Hematopoietic multipotent progenitor cell (in vitro differentiated cells): ENCODE measurements at places on chromosomes 5 and 9.
A peak's percentile ranks its signal among the peaks of the same experiment; 100 is the strongest.

DNA sequence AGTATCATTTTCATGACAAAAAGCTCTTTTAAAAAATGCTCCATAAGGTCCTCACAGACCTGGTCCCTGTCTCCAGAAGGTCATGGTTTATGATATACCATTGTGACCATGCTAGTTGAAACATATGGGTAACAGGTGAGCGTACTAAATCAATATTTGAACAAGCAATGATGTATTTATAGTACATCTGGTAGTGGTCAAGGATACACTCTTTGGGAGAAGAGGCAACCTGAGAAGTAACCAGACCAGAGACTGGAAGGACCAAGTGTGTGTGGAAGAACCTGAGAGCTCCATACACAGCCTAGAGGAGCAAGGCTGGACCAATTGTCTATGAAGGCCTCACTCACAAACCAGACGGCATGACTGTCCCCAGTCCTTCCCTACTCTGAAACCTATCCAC lies 55.1 kb downstream of the LHFPL2 start:
- DNase-seq = no peak

- DNase-seq = no peak
These were observed 123.4 kb upstream of the RETREG1 start for GRCh38 chr5:16740066-16740810.

DNA sequence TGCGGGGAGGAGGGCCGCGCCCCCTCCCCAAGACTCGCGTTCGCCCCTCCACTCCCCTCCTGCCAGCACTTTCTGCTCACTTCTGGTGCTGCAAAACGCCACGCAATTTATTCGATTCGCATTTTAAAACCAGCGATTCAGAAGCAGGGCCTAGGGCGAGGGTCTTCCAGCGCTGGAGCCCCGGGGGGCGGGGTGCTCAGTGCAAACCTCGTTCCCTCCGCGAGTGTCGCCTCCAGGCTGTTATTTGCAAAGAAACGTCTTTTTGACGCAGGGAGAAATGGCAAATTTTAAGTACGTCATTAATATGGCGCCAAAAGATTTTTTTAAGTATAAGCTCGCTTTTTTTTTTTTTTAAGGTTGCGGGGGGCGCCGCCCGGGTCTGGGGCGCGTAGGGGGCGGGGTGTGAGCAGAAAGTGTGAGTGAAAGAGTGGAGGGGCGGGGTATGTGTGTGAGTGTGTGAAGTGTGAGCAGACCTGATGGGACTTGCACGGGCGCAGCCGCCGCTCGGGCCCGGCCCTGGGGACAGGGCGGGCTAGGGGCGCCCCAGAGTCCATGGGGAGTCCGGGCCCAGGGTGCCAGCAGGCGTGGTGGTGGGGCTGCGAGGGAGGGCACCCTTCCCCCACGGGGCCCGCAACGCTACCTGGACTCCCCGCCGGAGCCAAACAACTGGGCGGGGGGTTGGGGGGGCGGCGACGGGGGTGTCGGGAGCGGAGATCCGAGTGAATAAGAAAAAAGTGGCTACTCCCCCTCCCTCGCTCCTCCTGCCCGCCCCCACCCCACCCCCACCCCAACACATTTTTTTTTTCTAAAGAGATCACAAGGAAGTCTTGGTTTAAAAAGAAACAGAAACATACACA lies at the start of gene JADE2:
Gene JADE2 (plus strand): TSS at position 845 of the 857 bp plus-strand sequence. CDS start 10,188 bp downstream, outside the sequence.
- DNase-seq = peak; percentile 93

GRCh38 chr9:96413302-96414221 lies 4.6 kb downstream of the ZNF367 start:
- DNase-seq = peak; percentile 54

- DNase-seq = no peak
These were observed 662.9 kb upstream of the ZNF608 start for GRCh38 chr5:125409234-125409860.

DNA sequence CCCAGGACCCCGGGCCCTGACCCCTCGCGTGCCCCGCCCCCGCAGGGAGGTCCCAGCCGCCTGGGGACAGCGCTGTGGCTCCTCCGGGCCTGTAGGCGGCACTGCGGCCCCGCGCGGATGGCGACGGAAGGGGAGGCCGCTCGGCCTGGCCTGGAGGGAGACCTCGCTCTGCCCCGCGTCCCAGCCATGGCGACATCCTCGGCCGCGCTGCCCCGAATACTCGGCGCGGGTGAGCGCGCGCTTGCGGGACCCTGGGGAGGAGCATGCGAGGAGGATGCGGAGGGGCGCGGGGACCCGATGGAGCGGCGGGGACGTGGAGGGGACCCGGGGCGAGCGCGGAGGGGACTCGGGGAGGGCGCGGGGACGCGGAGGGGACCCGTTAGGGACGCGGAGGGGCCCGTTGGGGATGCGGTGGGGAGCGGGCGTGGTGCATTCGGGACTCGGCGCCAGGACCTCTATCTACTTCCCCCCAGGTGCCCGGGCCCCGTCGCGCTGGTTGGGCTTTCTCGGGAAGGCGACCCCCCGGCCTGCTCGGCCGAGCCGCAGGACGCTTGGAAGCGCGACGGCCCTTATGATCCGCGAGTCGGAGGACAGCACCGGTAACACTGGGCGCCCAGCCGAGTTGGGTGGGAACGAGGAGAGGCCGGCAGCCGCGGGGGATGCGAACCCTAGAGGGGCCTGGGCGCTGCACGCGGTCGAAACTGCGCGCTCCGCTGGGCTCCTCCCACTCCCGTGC lies at the start of gene MRPS2:
Gene MRPS2 (plus strand): TSS at position 158 of the 736 bp plus-strand sequence. CDS start 29 bp downstream, at position 187.
- DNase-seq = peak; percentile 88

DNA sequence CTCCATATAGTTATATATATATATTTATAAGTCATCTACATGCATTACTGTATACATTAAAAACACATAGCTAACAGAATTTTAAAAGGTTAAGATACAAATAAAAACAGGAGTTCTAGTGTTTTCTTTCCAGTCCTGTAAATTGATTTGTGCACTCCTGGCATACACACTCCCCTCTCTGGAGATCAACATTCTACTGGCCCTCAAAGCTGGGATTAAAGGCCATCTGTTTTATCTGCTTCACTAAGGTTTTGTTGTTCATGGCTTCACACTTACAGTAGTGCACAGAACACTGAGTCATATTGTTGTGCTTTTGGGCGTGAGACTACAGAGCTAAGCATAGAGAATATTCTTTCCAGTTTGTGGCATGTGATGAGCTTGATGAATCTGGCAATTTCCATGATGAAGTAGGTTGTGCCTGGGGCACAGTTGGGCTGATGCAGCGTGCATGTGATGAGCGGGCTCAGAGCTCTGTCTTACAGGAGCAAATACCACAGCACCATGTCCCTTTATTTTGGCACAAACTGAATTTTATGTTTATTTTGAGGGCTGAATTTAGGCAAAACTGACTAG lies 98.2 kb downstream of the TAF11L14 start:
- no peak for DNase-seq

DNA sequence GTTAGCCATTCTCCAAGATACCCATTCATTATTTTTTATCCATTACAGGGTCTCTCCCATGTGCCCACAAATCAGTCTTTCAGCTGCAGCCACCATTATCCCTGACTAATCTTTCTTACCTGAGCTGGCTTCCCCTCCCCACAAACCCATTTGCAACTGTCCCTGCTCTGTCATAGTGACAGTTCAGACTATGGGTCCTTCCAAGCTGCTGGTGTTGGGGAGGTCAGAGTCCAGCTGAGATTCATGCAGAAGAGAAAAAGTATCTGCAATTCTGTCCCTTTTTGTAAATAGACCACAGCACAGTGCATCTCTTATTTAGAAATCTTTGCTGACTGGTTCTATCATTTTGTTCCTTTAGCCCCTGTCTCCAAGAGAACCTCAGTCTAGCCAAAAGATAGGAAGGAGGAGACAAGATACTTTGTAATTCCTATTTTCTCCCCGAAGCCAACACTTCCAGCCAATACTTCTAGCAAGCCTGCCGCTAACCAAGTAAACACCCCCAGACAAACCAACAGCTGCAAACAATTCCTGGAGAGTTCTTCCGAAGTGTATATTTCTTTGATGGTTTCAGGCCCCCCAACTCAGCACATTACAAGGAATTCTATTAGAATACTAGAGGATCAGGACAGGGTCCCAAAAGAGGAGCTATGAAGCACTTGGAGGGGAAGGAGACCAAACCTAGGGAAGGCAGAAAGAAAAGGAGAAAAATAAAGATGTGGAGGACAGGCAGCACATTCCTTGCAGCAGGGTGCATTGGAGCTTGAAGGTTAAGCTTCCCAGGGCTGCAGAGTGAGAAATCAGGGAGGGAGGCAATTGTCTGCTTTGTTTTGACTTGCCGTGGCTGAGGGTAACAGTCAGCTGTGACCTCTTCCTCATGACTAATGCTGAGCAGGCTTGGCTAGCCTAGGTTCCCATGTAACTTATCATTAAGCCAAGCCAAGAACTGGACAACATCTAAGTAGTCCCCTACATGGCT lies 148.5 kb downstream of the SGCD start:
- DNase-seq = no peak

GRCh38 chr5:104299998-104300706 lies 737.6 kb upstream of the NUDT12 start:
- DNase-seq = no peak

DNA sequence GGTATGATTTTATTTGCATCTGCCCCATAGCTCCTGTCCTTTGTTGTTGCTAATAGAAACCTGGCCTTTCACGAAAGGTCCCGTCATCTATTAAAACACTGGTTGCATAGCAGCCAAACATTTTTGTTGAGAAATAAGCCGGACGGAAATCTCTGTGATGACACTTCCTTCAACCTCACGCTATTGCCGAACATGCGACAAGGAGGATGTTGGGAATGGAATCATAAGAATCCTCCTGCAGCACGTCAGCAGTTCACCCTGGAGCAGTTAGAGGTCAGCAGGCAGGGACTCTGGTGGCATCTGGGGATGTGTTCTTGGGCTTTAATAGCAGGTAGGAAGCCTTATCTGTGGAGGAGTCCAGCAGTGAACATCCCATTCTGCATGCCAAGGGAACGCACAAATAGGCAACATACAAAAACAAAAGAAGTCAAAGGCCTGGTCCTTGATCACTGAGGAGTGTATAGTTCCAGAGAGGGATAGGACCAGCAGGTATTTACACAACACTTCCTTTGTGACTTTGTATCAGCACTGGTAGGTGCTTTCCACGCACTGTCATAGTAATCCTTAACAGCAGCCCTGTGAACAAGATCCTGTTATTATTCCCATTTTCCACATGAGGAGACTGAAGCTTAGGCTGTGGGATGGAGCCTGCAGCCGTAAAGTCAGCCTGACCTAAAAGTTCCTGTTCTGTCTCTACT lies 33.4 kb downstream of the ARHGAP26 start:
- DNase-seq = no peak

DNA sequence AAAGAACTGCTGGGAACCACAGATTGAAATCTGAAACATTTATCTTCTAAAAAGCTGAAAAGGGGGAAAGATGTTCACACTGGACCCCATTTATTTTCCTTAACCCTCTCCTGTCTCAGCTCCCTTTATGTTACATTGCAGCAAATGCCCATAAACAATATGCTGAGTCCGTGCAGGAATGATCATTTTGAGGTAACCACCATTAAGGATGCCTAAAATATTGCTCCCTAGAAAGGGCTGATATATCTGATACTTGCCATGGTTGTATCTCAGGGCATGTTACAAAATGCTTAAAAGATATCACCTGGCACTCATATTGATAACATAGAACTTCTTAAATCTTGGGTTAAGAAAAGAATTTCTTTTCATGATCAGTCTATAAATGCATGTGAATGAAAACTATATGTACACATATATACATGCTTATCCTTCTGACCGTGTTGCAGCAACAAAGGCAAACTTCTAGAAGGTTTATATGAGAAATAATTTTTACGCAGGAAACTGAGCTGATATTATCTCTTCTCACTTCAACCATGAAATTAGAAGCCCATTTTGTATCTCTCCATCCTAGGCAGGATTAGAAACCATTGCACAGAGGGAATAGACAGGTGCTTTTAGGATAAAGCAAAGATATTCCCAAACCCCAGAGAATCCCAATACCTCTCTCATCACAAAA lies 362.7 kb upstream of the SLC30A5 start:
- DNase-seq = no peak

DNA sequence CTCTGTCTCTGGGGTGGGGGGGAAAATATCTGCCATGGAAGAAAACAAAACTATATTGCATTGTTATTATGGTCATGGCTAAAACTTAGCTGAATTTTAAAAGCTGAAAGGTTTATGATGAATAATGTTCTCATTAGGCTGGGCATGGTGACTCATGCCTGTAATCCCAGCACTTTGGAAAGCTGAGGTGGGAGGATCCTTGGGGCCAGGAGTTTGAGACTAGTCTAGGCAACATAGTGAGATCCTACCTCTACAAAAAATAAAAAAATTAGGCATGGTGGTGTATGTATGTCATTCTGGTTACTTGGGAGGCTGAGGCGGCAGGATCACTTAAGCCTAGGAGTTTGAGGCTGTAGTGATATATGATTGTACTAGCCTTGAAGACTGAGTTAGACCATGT lies 44.5 kb downstream of the IPO11 start:
- DNase-seq = no peak
